Stimulated activated CD8-positive, alpha-beta memory T cell treated with anti-CD3 and anti-CD28 coated beads, Interleukin-4, amount 100 ng/mL, for 4 hours (primary cell): ENCODE measurements at places on chromosomes 4 and X.

DNA sequence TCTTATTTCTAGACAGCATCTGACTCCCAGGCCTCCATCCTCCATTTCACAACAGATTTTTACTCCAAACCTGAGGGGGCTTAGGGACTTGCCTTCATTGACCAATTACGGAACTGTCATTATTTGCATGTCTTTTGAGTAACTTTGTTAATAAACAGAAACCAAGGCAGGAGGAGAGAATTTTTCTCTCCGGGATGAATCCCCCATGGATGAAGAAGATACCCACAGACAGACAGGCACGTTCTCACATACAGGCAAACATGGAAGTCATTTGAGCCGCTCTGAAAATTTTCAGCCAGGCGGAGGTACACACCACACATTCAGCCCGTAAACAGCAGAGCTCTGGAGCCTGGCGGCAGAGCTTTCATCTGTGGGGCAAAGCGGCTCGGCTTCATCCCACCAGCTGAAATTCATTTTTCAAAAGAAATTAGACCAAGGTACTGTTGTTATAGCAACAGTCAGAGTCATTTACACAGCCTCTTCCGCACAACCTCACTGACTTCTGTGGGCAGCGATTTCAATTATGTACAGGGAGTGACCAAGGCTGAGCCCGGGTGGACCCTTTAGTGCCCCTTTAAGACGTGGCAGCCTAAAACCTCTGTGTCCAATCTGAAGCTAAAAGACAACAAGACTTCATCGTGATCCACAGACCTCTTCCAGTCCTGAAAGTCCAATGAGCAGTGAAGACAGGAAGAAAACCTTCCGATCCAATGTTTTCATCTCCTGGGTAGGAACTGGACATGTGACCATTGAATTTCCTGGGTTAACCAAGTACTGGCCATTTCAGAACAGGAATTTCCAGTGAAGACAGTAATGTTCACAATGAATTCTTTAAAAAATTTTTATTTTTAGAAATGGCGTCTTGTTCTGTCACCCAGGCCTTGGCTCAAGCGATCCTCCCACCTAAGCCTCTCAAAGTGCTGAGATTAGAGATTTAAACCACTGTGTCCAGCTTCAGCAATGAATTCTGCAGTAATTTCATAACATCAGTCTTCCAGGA, 237.0 kb downstream of the MGST2 start:
- DNase-seq, result no peak

DNA sequence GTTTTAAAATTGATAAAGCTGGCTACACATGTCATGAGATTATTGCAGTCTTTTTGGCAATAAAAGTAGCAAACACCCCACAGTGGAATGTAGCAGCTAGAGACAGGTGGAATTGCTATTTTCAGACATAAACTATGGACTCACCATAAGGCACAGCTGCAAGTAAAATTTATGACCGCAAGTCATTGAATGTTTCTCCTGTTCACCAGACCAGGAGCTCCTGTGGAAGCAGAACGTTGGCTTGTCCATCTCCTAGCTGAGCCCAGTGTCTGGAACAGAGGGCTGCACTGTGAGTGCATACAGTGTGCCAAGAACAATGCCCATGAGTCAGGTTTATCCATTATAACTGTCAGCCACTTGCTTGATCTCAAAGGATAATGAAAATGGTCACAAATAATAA, 538.2 kb downstream of the INPP4B start:
- DNase-seq, result no peak

GRCh38 chrX:15864629-15865028, 10.0 kb upstream of the AP1S2 start:
- no peak for DNase-seq

- DNase-seq, result no peak
These were observed 2.1 kb upstream of the APBB2 start for GRCh38 chr4:41216294-41217019.

DNA sequence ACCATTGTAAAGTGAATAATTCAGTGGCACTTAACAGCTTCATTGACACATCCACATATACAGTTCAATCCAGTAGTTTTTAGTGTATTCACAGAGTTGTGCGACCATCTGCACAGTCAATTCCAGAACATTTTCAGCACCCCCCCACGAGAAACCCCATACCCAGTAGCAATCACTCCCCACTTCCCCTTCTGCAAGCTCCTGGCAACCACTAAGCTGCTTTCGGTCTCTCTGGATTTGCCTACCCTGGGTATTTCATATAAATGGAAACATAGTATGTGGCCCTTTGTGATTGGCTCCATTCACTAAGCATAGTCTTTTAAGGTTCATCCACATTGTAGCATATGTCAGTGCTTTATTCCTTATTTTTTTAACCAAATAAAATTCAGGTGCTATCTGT, 10.0 kb downstream of the MSL3 start:
- DNase-seq, result no peak

GRCh38 chr4:113169368-113169767, 119.9 kb downstream of the ANK2 start:
- DNase-seq, result no peak

DNA sequence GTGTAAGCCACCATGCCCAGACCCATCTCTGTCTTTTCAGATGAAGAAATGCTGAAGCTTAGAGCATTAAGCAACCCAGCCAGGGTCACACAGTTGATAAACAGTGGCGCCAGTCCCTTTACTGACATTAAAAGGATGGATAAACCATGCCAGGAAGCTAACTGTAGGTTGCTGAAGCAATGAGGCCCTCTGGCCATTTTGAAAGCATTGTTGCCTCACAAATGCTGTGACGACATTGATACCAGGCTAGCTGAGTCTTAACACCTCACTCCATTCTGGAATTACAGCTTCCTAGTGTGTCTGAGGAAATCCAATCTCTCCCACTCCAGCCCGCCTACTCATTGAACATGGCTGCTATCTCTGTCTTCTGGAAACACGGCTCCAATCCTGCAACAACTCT, 89.7 kb downstream of the LNX1 start:
- DNase-seq, result no peak

GRCh38 chr4:107647591-107647990, 72.4 kb downstream of the PAPSS1 start:
- no peak for DNase-seq

- no peak for DNase-seq
These were observed 1.7 kb downstream of the PRAF2 start for GRCh38 chrX:49071877-49072711.

- peak; percentile 57 for DNase-seq
These were observed at the start of gene CNOT6L for GRCh38 chr4:77818602-77819403. CNOT6L (minus strand) TSS chr4:77819368; CDS start chr4:77819308, 60 bp downstream.

DNA sequence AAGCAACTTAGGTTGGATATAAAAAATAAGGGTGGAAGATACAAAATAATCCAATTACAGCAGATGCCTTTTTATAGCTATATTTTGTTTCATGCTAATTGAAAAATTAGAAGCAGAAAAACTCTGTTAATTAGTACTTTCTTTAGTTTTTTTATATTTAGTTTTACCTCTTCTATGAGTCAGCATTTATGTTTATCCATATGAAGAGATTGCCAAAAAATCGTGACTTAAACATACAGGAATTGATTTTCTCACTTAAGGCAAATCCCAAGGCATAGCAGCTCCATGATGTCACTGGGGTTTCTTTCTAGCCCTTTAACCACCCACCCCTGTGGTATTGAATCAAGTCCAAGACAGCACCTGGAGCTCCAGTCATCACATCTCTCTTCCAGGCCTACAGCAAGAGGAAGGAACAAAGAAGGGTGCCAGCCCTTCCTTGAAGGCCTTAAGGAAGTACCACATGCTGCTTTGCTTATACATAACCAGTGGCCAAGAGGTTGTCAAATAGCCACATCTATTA, 365.8 kb upstream of the TENM3 start:
- no peak for DNase-seq

DNA sequence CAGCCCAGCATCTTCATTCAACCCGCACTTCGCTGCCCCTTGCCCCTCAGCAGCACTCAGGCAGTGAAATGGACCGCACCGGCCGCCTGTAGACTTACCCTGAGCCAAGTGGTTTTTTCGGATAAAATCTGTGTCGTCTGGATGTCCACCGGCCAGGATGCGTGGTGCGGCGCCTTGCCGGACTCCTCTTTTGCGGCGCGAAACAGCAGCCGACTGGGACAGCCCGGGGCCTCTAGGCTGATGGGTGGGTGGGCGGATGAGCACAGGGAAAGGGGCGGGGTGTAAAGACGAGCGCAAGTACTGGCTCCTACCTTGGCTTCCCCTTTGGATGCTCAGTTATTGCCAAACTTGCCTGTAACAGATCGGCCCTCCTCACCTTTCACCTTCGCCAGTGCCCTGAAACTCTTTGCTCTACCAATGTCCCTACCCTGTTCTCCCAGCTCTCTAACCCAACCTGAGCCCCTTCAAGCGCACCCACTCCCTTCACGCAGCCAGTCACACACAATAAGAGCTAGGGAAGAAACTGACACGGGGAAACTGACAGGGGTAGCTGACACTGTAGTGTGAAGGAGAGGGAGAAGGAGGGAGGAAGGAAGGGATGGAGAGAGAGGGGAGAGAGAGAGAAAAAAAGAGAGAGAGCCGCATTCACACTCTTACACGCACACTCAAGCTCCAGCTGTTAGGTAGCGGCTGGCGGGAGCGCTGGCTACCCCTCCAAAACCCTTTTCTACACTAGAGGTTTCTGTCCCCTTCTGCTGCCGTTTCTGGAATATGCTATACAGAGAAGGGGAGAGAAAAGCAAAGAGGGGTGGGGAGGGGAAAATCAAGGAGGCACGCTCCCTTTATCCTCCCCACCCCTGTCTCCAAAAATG, 559 bp downstream of the TRPC5 start:
- DNase-seq, result no peak

DNA sequence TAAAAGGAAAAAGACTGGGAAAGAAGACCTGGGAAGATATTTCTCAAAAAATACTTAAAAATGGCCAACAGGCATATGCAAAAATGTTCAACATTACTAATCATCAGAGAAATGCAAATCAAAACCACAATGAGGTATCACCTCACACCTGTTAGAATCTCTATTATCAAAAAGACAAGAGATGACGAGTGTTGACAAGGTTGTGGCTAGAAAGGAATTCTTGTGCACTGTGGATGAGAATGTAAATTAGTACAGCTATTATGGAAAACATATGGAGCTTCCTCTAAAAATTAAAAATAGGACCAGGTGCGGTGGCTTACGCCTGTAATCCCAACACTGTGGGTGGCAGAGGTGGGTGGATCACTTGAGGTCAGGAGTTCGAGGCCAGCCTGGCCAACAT, 50.0 kb downstream of the C4orf46 start:
- DNase-seq, result no peak

DNA sequence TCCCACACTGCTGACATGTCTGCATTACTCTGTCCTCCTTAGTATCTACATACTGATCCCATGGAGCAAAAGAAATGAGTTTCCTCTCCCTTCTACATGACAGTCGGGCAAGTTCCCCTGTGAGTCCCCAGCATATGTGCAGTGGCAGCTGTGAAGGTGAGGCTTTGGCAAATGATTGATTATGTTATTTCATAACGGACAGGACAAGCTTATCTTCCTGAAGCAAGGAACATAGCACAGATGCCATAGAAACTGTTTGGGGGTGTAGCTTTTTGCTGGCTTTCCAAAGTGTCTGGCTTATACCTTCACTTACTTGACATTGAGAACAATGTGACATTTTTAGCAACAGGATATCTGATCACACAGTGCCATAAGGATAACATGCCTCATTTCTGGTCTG, 136.8 kb upstream of the PDLIM3 start:
- no peak for DNase-seq

DNA sequence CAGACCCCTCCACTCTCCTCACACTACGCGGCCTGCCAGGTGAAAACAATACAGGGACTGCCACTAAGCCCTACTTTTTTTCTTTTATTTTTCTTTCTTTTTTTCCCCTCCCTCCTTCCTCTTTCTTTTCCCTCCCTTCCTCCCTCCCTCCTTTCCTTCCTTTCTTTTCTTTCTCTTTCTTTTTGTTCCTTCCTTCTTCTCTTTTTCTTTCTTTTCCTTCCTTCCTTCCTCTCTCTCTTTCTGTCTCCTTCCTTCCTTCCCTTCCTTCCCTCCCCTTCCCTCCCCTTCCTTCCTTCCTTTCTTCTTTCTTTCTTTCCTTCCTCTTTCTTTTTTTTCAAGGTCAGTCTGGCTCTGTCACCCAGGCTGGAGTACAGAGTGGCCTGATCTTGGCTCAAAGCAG, 41.9 kb downstream of the RWDD4 start:
- DNase-seq, result no peak

GRCh38 chr4:38957261-38957815, 74.9 kb downstream of the TMEM156 start:
- no peak for DNase-seq

- peak; percentile 40 for DNase-seq
These were observed 19.1 kb upstream of the S100P start for GRCh38 chr4:6674500-6675149.

- DNase-seq, result no peak
These were observed 2.6 kb downstream of the DCLK2 start for GRCh38 chr4:150080875-150081274.

DNA sequence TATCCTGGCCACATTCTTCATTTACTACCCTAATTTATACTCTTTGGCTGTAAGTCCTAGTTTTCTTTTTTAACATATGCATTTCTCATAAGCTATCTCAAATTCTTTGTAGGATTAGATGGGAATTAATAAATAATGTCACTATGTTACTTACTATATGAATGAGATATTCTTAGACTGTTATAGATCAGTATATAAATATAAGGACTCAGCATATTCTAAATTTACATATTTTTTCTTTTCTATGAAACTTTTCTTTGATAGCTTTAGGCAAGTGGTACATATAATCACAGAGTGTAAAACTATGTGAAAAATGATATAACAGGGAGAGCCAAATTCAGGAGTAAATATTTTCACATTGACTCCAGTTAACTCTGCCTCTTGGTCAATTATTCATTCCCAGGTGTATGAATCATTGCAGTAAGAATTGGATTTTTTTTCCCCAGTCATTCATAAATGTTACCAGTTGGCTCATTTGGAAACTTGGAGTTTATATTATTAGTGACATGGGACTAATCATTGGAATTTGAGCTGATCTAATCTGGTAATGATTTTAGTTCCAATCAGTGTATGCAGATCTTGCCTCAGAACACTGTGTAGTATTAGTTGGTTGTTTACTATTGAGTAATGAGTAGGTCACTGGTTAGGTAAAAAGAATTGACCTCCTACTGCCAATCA, 25.3 kb downstream of the FHIP1A start:
- no peak for DNase-seq

GRCh38 chr4:4890574-4891255, 31.2 kb downstream of the MSX1 start:
- no peak for DNase-seq

DNA sequence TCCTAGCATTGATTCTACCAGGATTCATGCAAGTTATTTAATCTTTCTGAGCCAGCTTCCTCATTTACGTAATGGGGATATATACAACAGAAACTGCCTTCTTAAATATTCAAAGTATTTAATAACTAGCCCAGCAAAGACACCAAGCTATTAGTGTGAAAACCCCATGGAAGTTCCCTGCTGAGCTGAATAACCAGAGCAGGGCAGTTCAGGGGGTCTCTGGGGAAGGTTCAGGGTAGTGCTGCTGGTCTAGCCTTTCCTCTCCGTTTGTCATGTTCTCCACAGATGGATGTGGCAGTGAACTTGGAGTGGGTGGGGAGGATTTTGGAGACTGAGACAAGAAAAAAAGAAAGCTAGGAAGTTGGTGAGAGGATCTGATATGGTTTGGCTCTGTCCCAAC, 240.8 kb upstream of the TAPT1 start:
- no peak for DNase-seq

- DNase-seq, result no peak
These were observed 46.9 kb upstream of the HSD17B10 start for GRCh38 chrX:53481093-53481492.

GRCh38 chrX:133677123-133678063, 262.1 kb upstream of the GPC4 start:
- no peak for DNase-seq
